ENCODE measurements at places on chromosomes 6 and 20.

DNA sequence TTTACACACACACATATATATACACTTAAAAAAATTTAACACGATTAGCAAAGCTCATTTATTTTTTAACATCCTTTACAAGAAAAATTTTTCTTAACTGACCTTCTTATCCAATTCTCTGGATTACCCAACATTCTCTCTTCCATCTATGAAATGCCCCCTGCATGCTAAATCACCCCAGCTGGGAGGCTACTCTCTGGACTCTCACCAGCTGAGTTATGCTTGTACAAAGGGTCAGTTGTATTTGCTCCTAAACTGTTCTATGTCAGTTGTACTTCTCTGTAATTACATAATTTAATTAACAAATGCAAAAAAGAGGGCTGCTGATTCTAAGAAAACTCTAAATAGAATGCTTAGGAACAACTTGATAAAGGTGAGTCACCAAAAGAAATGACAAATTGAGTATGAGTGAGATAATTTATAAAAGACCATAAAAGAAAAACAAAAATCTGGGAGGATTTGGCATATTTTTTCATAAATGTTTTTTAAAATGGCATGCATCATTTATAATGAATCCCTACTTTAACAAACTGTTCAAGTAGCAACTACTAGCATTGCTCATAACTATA lies 120.5 kb downstream of the KIF13A start:
- no peak for DNase-seq

DNA sequence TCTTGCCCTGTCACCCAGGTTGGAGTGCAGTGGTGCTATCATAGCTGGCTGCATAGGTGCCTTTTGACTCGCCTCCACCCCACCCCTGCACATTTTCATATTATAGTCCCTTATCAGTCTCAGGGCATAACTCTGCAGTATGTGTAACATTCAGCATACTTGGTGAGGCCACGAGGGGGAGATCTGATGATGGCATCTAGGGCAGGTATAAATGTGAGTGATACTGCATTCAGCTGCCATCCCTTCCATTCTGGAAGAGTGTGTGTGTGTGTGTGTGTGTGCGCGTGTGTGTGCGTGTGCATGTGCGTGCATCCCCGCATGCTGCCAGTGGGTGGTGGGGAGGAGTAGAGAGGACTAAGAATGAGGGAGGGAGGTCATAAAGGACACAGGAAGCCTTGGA lies 81.4 kb downstream of the JARID2 start:
- DNase-seq: no peak

DNA sequence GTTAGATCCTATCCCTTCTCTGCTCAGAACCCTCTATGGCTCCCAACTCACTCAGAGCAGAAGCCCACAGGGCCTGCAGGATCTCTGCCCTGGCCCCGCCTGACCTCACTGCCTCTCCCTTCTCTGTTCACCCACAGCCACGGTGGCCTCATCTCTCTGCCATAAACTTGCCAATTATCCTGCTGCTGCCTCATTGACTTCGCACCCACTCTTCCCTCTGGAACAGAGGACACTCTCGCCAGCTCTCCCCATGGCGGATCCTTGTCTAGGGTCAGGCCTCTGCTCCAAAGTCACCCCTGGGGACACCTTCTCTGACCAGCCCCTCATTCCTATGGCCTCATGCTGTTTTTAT lies 86.4 kb downstream of the CEBPB start:
- no peak for DNase-seq

GRCh38 chr6:38728203-38728602 lies 13.1 kb downstream of the DNAH8 start:
- no peak for DNase-seq

GRCh38 chr6:39266375-39266774 lies 37.1 kb upstream of the KCNK5 start:
- no peak for DNase-seq

GRCh38 chr6:20319520-20320357 lies 81.9 kb upstream of the E2F3 start:
- DNase-seq: no peak

DNA sequence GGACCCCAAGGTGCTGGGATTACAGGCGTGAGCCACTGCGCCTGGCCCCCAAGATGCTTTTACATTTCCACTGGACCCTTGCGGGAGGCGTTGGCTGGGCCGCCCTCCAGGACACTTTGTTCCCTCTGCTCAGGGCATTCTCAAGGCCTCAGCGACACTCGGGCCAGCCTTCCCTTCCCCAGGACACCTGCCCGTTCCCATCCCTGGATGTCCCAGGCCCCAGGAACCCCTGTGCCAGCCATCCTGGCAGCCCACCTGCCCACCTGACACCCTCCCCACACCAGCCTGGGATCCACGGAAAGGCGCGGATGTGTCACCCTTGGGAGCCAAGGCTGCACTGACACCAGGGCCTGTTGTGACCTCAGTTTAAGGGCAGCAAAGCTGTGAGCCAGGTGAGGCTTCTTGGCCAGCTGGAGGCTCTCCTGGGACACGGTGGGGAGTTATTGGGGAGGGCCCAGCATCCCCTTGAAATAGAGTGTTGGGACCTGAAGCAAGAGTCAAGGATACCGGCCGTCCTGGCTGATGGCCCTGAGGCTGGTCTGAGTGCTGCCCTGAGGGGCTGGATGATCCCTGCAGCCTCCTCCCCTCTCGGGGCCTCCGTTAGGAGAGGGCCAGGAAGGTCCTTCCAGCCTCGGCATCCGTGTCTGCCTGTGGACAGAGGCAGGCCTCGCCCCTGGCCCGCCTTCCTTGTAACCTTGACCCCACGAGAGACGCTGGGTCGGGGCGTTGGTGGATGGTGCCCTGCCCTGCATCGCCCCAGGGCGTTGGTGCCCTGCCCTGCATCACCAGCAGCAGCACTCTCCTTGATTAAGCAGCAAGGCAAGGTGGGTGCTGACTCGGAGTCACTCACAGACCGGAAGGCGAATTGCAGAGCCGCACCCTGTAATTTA lies 84.2 kb upstream of the BHLHE23 start:
- no peak for DNase-seq

DNA sequence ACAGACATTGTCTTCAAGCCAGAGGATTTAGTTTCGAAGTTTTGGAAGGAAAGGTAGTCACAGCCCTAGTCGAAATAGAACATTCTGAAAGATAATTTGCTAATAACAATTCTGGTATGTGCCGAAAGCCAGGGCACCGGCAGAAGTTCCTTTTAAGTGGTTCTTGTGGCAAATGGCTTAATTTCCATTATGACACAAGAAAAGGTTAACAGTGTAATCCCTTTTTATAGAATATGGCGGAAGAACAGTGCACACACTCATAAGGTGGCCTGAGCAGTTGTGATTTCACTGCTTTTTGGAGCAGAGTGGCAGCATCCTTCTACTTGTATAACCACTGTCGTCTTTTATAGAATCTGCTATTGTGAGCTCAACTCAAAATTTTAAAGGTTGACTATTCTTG lies 152.4 kb downstream of the SASH1 start:
- no peak for DNase-seq

- no peak for DNase-seq
Observed at GRCh38 chr6:42123379-42124103, 18.9 kb downstream of the C6orf132 start.

GRCh38 chr6:168301648-168302398 lies 17.8 kb downstream of the DACT2 start:
- DNase-seq: no peak

DNA sequence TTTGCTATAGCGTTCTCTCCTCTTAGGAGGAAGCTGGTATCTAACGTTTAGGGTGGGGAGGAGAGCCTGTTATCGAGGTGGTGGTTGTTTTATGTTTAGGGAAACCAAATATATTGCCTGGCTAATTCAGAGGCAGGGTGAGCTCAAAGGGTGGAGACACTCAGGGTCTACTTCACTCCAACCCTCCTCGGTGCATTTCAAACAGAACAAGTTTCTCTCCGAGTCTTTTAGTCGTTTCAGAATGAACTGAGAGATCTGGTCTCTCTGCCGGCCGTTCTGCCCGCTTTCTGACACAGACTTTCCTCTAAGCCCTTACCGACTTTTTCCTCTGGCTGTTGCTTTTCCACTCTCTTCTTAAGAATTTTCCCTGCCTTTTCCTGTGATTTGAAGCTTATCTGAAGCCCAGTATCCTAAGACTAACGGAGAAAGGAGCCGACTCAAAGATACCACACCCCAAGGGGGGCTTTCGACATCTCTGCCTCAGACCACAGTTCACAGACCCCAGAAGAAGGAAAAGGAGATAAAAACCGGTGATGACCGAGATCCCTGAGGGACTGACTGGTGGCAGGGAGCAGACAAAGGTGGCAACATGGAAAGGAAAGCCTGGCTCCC lies 865 bp downstream of the STK38 start:
- no peak for DNase-seq

GRCh38 chr6:52647199-52647598 lies 23.7 kb upstream of the TMEM14A start:
- DNase-seq: no peak

GRCh38 chr20:2840967-2841531 lies 504 bp downstream of the VPS16 start:
- no peak for DNase-seq

GRCh38 chr6:135464634-135465033 lies 32.9 kb downstream of the AHI1 start:
- DNase-seq: no peak

DNA sequence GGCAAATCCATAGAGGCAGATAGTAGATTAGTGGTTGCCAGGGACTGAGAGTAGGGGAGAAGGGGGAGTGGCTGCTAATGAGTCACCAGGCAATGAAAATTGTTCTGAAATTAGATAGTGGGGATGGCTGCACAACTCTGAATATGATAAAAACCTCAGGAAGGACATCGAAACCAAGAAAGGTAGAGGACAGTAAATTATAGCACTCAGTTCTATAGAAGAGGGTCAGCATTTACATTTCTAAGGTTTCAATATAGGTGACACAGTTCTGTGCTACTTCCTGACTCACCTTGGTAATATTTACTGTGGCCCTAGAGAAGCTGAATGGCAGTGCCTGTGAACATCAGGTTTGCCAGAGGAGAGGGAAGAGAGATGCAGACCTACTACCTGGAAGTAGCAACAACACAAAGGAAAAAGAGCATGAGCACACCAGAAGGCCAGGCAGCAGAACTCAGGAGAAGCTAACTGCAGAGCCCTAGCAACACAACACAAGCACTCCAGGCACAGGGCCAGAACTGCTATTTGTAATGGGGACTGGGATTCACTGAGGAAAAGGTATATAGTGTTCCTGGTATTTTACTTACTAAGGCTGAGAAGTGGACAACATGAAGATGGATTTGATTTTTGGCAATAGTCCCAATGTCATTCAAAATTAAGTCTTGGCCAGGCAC lies 75.9 kb downstream of the PLCG1 start:
- no peak for DNase-seq

DNA sequence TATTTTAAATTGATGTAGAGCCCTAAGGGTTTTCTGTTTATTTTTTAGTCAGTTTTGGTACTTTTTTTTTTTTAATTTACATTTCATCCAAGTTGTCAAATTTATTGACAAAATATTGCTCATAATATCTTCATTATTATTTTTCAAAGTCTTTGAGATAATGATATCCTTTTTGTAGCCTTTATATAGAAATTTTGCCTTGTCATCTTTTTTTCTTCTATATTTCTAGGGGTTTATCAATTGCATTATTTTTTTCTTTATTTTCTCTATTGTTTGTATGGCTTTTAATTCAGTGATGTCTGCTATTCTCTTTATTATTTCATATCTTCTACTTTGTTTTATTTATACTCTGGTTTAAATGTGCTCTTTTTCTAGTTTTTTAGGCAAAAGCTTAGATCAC lies 863.0 kb upstream of the GJE1 start:
- no peak for DNase-seq

DNA sequence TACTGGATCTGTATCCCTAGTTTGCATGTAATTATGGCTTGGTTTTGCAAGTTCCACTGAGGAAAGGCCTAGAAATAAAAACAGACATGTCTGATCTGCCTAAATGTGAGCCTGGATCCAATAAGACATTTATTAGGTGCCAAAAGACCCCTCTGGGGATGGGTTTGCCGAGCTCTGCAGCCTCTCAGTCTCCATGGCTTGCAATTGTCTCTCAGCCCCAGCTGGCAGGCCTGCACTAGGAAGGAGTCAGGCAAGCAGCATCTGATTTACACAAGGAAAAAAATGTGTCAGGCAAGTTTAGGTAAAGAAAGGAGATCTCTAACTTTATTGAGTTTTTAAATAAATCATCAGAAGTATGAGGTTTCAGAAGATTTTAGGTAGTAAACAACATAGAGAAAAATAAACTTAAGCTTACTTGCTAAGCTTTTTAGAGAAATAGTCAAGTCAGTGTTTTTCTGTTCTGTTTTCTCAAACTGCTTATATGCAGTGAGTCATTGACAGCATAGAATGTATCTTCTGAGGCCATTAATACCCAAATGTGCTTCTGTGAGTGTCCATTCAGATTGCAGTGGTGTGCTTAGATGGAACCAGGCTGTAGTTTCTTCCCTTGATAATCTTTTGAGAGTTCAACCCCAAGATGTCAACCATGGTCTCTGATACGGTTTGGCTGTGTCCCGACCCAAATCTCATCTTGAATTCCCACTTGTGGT lies 121.0 kb downstream of the FHL5 start:
- no peak for DNase-seq

DNA sequence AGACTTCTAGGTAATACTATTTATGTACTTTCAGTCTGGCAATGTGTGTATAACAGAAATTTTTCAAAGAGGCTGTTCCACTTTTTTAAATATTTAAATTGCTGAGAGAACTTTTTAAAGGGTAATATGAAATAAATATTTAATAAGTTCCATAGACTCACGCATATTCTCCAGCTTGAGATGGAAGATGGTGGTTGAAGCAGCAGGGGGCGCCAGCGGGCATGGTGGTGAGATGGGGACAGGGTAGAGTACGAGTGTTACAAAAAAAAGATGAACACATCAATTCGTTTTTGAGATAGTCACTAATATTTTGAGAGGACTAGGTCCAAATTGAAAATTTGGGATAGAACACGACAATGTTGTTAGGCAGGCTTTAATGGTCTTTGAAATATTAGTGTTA lies 68.4 kb downstream of the RSPO3 start:
- no peak for DNase-seq

DNA sequence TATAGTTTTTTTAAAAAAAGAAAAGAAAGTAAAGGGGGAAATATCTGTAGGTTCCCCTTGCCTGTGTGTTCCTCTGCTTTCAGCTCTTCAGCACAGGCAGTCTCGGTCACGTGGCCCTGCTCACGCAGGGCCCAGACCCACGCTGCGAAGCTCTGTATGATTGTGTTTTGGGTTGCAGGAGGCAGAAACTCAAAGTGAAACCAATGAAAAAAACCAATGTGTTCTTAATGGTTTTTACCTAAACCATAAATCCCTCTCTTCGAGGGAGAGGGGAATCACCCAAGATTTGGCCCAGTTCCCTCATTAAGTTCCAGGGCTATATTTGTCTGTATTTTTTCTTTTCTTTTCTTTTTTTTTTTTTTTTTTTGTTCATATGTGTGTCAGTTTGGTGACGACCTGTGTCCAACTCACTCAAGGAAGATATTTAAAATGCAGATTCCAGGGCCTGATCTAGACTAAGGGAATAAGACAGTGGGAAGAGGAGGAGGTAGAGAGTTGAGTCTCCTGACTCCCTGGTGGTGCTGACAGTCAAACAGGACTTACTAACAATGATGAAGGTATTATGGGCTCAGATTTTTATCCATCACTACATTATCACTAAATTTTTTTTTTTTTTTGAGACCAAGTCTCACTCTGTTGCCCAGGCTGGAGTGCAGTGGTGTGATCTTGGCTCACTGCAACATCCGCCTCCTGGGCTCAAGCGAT lies 33.8 kb upstream of the RREB1 start:
- no peak for DNase-seq

Measured in NCI-H1048 (cell line).